Astrocyte of the cerebellum (primary cell): ENCODE measurements at places on chromosomes 13 and 19.

GRCh38 chr19:33134571-33135041 is 2.7 kb downstream of the WDR88 start:
- no peak for DNase-seq

- no peak for DNase-seq
Observed at GRCh38 chr19:43570174-43570791, 5.0 kb downstream of the XRCC1 start.

- no peak for DNase-seq
Observed at GRCh38 chr19:34957830-34958751, 5.9 kb downstream of the ZNF792 start.

DNA sequence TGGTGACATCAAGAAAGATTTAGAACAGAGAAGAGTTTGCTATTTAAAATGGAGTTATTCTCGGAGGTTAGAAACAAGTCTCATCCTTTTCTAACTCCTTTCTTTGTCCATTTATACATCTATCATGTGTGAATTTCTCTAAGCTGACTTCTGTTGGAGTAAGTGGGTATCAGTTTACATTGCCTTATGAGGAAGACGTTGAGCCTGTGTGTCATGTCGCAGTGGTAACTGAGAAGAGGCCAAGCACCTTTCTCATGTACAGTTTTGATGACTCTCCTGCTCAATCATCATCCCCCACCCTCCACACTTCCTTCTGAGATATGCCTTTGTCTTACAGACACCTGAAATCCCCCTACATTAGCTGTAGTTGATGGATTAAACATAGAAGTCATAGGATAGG is 624.8 kb downstream of the LIG4 start:
- no peak for DNase-seq

DNA sequence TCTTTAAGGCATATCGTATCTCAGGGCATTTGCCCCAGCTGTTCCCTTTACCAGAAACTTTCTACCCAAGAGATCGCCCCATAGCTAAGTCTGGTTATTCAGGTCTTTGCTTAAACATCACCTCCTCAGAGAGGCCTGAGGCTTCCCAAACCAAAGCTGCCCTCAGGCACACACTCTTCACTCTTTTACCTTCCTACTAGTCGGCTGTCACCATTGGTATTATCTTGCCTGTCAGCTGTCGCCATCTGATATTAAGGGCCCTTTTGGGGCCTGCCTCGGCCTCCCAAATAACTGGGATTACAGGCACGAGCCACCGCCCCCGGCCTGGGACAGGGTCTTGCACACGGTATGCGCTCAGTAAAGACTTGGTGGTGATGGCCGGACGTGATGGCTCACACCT is 1.0 kb downstream of the GADD45GIP1 start:
- DNase-seq = no peak

DNA sequence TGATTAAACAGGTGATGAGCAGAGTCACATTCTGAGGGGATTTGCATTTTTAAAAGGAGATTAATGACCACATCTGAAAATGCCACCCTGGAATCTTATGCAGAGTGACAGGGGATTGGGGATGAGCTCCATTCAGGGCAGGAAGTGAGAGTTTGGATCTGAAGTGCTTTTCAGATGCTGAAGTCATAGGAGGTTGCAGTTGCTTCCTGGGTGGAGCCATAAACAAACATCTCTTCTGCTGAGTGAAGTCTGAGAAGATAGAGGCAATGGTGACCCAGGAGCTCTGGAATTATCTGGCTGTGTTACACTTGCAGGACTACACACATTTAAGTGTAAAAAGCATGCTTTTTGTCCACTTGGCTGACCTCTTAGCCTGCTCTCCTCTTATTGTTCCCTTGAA is 51.4 kb upstream of the PSG8 start:
- no peak for DNase-seq

DNA sequence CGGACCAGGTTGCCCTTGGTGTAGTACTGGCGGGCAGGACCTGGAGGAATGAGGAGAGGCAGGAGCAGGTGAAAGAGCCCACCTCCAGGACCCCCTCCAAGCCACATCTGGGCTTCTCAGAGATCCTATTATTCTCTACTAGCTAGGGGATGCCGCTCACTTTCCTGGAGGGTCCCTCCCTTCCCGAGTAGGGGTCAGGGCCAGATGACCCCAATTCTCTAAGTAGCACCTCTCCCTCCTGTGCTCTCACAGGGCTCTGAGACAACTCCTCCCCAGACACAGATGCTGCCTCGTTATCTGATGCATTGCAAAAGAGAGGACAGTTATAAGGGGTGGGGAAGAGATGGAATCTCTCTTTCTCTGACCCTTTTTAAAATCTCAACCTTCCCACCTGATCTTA is 22.9 kb downstream of the GP6 start:
- no peak for DNase-seq

GRCh38 chr13:114069376-114070097 is 62.9 kb downstream of the RASA3 start:
- DNase-seq = no peak

DNA sequence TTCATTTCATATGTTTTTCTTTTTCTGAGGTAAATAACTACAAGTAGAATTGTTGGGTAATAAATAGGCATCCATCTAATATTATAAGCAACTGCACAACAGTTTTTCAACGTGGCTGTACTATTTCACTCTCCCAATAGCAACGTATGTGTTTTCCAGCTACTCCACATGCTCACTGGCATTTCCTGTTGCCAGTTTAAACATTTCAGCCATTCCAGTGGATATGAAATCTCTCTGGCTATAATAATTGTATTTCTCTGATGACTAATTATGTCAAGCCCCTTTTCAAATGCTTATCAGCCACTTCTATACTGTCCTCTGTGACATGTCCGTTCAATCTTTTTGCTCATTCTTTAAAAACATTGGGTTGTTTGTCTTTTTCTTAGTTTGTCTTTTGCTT is 26.8 kb upstream of the ALOX5AP start:
- DNase-seq = no peak

DNA sequence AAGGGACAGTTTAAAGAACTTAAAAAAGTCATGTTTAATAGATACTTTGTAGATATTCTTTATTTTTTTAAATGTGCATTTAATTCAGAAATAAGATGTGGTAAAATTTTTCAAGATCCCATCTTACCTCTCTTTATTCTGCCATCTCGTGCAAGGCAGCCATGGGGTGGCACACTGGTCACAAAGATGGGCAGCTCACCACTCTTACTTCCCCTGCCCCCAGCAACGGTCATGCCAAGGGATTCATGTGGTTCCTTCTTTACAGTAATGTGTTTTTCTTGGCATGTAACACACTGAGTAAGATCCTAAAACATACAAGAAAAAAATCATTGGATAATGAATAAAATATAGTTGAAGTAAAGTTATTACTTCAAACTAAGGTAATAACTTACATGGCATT is 64.2 kb downstream of the LNX2 start:
- DNase-seq = peak; percentile 62

GRCh38 chr13:44686531-44686934 is 110.4 kb upstream of the TSC22D1 start:
- no peak for DNase-seq

DNA sequence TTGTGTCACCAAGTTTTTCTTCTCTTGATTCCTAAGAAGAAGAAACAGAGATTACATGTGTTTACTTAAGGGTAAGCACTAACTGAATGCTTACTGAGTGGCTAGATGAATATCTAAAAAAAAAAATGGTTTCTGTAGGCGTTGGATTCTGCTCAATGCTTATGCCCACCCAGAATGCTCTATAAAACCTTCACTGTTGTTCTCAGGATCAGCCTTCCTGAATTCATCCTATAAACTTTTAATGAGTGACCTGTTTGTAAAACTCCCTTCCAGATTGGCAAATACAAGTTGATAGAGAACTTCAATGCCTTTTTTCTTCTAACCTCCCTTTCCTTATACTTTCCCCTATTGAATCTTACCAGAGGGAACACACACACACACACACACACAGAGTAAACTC is 90.2 kb downstream of the NDFIP2 start:
- no peak for DNase-seq

- no peak for DNase-seq
Observed at GRCh38 chr13:51298812-51299211, 40.7 kb upstream of the SERPINE3 start.

DNA sequence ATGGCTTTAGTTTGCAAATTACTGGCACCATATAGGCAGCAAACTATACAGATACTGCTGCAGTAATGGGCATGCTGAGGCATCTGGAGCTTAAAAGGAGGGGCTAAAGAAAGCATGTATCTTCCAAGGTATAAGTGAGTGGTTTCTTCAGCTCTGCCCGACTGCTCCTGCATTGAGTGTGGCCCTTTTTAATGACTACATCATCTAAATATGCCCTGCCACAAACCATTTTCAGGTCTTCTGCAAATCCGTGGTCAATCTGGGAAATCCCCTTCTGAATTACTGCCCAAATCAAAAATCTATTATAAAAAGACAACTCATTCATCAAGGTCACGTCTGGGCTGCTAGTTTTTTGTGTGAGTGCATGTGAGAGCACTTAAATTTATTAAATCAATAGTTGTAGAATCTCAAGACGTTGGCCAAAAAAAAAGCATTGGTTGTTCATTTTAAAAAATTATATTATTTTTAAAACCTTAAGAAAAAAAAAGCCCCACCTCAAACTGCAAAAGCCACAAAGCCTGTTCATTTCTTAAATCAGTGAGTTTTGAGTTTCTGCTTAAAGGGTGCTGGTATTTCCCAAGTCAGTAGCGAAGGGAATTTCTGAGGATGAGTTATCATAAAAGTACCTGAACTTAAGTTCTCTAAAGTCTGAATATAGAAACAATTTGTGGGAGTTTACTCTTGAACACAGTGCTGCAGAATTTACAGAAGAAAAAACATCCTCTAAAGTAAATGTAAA is 16.3 kb downstream of the LCP1 start:
- peak; percentile 20 for DNase-seq

DNA sequence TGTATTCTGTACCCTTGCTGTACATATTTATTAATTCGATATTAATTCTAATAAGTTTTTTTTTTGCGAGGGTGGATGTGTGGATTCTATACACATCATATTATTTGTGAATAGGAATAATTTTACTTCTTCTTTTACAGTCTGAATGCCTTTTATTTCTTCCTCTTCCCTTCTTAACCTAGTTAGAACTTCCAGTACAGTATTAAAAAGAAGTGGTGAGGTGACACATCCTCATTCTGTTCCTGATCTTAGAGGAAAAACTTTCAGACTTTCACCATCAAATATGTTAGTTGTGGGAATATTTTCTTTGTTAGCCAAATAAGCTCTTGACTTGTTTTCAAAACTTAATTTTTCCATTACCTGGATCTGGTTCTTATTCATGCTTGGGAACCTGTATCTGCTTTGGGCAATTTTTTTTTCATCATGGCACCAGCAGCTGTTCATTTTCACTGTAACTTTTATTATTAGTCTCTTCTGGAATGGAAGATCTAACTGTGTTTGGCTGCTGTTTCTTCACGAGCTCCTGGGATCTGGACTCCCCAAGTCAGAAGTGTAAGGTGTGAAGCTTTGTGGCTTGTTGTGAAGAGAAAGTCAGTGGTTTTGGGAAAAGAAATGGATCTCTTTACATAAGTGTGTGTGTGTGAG is 33.1 kb downstream of the RGCC start:
- no peak for DNase-seq

DNA sequence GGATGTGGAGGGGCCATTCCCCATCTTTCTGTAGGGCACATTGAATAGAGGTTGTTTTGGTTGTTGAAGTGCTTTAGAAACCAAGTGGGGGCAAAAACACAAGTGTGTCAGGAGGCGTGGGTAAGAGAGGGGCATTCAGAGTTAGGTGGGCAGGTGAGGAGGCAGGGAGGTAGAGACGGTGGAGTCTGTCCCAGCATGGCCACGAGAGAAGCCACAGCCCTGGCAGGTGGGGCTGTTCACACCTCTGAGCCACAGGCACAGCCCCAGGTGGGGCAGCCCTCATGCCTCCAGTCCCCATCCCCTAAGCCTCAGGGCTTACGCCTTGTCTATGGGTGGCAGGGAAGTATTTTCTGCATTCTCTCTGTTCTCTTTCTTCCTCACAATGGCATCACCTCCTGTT is 43.7 kb downstream of the KCTD15 start:
- DNase-seq = no peak

- DNase-seq = no peak
Observed at GRCh38 chr13:27347211-27347772, 76.7 kb downstream of the RASL11A start.

DNA sequence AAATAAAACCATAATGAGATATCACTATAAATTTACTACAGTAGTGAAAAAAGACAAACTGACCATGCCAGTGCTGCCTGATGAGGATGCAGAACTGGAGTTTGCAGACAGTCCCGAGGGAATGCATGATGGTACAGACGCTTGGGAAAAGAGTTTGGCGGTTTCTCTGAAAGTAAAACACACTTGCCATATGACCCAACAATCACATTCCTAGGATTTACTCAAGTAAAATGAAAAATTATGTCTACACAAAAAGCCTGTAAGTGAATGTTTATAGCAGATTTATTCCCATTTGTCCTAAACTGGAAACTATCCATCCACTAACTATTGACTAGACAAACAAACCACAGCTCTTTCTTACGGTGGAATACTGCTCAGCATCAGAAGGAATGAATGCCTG is 271.0 kb downstream of the DNAJC15 start:
- peak; percentile 37 for DNase-seq

DNA sequence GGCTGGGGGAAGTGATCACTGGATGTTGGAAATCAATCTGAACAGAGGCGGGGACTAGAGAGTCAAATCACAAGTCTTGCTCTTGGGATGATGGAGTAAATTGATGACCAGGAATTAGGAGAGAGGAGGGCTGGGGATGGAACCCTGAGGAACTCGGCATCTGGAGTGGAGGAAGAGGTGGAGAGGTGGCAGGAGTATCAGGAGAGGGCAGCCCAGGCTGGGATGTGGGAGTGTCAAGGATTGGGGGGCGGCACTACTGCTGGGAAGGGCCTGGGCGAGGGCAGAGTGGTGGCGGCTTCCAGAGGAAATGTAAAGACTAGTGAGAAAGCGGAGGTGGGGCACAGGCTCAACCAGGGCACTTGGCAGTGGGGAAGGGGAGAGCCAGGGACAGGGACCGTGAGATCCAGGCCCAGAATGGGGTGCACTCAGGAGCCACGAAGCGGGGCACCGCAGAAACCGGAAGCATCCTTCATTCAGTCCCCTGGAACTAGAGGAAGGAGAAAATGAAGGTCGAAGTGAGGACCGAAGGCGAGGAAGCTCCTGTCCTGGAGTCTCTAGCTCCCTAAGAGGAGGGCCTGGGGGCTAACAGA is 81.2 kb upstream of the GPR183 start:
- no peak for DNase-seq

DNA sequence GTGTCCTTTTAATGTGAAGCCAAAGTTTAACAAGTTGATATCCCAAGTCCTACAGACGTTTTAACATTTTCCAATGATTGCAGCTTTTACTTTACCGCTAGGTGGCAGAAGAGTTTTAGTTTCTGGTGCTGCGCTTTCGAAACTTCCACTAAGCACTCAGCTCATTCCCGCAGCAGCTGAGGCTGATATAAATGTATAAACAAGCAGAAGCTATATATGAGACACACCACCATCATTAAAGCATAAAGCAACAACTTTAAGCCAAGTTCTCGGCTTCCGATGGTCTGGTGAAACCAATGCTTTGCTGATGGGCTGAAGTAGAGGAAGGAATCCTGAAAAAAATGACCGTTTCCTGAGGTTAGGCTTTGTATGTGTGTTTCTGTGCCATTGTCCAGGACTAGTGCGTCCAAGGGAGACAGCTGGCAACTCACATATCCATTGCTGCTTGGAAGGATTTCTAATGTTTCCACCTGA is 753.9 kb downstream of the OLFM4 start:
- DNase-seq = peak; percentile 43
